Kasumi-1 (cell line): ENCODE measurements at places on chromosomes 16 and 17.
A peak's percentile ranks its signal among the peaks of the same experiment; 100 is the strongest.

GRCh38 chr17:45896803-45897693 is 2.7 kb downstream of the MAPT start:
- no peak for DNase-seq

- no peak for DNase-seq
Measured at GRCh38 chr16:85162478-85163277, 50.4 kb upstream of the CIBAR2 start.

DNA sequence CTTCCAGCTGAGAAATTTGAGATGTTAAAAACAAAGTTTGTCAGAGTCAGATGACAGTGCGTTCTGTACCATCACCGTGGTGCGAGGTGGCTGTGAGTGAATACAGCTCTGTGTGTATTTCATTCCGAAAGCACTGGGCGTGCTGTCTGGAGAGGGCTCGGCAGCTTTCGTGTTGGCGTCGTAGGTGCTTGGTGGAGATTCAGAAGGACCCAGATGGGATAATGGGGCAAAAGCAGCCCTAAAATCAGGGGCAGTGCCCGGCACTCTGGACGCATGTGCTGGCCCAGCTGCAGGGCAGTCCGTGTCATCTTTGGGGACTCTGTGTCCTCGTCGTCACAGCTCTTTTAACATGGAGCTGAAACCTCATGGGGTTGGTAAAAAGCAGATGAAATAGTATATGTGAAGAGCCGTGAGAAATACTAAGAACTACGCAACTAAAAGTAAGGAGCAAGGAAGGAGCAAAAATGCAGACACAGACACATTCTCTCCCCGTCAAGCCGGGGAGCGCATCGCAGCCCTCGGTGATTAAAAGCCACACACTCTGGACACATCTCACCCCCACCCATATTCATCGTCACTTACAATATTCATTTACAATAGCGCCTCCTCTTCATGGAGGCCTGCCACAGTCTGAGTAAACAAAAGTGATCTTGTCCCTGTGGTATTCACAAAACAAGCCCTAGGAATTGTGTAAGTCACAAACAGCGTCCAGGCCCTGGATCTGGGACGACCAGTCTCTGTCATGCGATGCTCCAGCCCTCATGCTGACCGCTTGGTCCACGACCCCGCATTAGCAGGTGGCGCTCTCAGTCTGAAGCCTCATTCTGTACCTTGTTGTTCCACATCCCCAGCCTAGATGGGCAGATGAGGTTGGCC is 206.7 kb downstream of the RPTOR start:
- DNase-seq, result no peak

DNA sequence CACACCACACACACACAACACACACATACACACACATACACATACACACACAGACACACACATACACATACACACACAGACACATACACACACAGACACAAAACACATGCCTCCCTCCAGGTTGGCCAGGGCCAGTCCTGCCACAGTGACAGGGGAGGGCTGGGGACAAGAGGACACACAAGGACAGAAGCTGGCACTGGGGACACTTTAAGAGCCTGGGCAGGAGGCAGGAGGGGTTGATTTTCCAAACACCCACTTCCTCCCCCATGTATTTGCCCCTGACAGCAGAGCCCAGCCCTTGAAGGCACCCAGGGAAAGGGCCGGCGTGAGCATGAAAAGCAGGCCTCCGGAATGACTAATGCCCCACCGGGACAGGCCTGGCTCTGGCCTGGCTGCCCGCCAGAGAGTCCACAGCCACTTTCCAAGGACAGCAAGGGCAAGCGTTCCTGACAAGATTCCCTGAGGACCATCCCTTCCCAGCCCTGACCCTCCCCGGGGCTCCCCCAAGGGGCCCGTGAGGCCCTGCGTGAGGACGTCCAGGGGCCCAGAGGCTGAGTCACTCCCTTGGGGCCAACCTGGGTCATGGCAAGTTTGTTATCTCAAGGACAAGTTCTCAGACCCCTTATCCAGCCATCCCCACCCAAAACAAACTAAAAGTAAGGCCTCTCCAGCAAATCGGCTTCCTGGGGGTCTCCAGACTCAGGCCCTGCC is 235.6 kb downstream of the ZNF423 start:
- no peak for DNase-seq

DNA sequence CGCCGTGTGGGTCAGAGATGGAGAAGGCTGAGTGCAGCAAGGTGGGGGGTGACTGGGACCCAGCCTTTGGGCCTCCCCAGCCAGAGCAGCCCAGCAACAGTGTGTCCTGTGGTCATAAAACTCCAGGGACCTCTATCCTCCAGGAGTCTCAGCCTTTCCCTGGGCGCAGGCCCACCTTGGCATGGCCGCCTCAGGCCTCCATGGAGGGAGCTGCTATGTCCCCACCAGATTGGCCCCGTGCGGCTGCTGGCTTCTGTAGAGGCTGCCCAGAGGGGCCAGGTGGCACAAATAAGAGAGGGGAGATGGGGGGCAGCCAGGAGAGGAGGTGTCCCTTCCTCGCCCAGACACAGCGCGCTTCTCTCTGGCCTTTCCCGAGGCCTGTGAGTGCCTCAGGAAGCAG is 2.6 kb upstream of the SYNGR3 start:
- DNase-seq, result no peak

DNA sequence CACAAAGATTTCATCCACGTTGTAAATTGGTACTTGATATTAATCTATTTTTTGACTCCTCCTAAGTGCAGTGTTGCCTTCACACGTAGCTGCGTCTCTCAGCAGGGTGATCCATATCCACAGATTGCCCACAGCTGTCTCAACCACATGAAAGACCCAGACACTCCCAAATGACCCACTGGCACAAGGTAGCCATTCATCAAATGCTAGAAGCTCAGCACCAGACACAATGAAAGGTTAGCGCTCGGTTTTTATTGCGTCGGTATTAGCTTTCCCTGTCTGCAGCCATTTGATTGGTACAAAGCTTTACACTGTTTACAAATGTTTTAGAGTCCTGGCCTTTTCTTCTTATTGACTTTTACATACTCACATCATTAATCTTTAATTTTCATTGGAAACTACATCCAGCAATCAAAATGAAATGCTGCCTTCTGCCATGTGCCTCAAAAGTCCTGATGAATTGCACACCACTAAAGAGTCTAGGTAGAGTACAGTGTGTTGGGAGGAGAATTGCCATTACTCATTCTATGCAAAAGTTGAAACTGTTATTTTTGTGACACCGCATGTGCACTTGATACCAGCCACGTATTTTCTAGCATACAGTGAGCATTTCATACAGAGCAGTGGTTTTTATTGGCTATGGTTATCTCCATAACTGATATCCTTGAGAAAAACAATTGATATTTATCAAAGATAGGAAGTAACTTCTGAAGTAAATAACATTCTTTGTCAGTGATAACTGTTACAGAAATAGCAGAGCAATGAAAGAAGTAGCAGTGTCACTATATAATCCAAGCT is 127.3 kb upstream of the NUDT7 start:
- DNase-seq, result no peak

DNA sequence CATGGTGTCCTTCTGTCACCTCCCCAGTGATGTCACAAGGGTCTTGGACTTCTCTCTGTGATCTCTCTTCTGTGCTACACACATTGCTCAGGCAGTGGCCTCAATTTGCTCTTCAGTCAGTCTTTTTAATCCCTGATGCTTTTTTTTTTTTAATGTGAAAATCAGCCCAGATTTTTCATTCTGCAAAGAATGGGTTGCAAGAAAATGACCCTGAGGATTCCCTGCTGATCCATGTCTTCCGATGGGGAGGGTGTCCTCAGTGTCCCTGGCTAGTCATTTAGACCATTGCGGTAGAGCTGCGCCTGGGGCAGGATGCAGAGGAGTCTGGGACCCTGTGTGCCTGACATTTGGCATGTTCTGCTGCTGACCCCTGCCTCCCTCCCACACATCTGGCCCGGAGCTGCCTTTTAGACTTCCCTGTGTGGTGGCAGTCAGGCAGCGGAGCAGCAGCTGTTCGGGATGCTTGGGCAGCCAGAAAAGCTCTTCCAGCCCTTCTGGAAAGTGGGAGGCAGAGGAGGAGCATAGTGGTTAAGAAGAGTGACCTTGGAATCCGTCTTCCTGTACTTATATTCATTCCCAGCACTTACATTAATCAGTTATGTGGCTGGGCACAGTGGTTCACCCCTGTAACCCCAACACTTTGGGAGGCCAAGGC is 12.3 kb downstream of the GPT2 start:
- no peak for DNase-seq

DNA sequence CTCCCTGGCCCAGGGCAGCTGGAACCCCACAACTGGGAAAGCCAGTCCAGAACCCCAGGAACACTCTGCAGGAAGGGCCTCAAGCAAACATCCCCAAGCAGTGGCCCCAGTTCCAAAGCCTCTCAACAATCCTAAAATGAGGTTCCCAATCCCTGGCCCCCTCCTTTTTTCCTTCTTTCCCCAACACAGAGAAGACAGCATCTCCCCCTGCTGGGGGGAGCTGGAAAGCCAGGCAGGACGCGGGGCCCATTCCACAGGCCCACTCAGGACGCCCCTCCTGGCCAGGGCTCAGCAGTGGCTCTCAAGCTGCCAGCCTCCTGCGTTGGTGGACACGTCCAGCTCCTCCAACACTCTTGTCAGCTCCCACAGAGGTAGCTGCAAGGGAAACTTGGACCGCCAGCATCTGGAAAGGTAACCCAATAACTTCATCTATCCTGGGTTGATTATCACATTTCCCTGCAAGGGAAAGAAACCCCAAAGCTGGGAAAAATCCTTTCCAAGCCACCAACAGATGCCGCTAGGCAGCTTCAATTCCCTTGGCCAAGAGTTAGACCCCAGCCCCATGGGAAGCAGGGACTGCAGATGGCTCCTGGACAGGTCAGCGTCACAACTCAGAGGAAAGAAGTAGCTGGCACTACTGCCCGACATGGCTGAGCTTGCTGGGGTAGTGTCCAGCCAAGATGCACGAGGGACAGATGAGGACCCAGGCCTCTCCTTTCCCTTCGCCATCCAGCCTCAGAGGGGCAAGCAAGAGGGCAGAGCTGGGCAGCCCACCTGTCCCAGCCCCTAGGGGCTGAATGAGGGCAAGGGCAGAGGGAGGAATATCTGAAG is 7.6 kb downstream of the HDAC5 start:
- DNase-seq, result peak; percentile 46

GRCh38 chr17:44095647-44096496 is 25.3 kb downstream of the G6PC3 start:
- peak; percentile 97 for DNase-seq

GRCh38 chr17:21272881-21273792 is 11.4 kb upstream of the MAP2K3 start:
- no peak for DNase-seq

DNA sequence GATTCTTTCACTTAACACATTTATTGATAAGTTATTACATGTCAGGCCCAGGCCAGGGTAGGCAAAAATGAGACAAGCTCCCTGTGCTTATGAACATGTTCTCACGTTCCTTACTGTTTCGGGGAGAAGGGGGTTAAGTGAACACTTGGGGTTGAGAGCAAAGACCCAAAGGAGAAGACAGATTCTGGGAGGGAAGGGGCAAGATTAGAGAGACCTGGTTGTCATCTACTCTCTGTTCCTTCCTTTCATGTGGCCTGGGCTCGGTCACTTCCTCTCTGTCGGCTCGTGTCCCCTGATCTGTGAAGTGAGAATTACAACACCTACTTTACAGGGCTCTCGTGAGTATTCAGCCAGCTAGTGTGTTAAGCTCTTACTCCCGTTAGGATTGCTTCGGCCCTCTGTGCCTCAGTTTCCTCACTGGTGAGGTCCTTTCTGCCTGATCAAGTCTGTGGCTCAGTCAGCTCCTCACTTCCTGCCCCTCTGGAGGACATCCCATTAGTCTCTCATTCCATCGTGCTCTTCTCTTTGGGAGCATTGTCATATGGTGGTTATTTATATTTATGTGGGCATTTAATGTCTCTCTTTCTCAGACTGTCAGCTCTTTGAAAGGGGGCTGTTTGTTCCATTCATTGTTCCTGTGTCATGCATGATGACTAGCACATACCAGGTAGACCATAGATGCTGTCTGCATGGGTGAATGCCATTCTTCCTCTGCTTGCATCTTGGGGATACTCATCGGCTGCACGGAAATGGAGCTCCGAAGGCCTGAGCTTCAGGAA is 38.9 kb downstream of the PLCG2 start:
- peak; percentile 65 for DNase-seq

- DNase-seq, result no peak
Measured at GRCh38 chr17:44122816-44123355, 555 bp downstream of the HDAC5 start.

DNA sequence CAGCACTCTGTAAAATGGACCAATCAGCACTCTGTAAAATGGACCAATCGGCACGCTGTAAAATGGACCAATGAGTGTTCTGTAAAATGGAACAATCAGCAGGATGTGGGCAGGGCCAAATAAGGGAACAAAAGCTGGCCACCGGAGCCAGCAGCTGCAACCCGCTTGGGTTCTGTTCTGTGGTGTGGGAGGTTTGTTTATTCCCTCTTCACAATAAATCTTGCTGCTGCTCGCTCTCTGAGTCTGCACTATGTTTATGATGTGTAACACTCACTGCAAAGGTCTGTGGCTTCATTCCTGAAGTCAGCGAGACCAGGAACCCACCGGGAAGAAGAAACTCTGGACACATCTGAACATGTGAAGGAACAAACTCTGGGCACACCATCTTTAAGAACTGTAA is 20.5 kb downstream of the TMEM100 start:
- DNase-seq, result no peak

DNA sequence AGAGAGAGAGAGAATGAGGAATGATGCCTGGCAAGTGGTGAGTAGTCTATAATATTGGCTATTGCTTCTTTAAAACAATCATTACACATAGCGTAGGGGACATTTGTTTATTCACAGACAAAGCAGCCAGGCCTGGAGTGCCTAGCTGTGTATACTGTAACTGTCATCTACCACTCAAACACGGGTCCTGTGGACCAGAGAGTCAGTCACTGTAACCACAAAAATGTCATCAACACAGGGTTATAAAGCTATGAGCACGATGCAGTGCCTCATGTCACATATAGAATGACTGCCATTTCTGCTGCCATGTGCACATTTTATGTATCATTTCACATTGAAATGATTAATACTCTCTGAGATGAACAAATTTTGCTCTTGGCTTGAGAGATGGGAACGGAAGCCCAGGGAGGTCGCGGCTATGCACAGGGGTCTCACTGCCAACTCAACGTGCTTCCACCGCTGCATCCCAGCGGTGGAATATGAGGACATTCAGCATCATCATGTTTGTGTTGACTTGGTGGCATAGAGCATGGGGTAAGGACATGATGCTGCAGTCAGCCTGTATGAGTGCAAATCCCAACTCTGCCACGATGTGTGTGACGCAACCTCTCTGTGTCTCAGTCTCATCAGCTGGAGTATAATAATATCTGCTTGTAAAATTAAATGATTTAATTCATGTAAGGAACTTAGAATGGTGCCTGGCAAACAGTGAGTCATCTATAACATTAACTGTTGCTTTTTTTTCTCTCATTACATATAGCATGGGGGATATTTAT is 3.3 kb downstream of the MT1H start:
- no peak for DNase-seq

- no peak for DNase-seq
Measured at GRCh38 chr17:76079535-76079955, 563 bp downstream of the ZACN start.

- DNase-seq, result no peak
Measured at GRCh38 chr16:51553910-51554309, 402.8 kb upstream of the SALL1 start.

DNA sequence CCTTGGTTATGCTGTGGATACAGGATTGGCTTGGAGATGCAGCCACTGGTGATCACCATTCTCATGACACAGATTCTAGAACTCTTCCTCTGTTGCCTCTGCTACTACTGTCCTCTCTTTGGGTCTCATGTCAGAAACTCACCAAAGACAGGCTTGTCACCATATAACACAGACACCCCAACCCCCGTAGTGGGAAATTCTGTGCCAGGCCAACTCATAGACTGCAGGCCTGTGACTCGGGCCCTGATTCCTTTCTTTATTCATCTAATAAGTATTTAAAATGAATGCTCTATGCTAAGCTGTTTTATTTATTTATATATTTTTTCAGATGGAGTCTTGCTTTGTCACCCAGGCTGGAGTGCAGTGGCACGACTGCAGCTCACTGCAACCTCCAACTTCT is 9.5 kb downstream of the CYB5D2 start:
- no peak for DNase-seq
